ENCODE measurements at places on chromosomes 6 and 20.

GRCh38 chr6:154071236-154071635 is 32.2 kb downstream of the OPRM1 start:
- DNase-seq: no peak

DNA sequence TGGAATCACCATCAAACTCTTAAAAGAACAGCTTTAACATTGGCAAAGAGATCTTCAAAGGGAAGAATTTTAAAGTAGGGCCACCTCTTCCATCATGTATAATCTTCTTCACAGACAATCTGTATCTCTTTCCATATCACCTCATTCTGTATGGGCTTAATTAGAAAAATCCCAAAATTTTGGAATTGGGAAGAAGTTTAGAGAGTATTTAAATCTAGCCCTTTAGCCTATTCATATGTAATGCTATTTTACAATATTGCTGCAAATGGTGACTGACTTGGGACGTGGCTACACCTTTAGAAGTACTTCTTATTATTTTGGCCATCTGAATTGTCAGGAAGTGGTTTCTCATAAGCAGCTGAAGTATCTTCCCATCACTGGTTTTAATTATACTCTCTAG is 474.3 kb downstream of the RFPL4B start:
- no peak for DNase-seq

DNA sequence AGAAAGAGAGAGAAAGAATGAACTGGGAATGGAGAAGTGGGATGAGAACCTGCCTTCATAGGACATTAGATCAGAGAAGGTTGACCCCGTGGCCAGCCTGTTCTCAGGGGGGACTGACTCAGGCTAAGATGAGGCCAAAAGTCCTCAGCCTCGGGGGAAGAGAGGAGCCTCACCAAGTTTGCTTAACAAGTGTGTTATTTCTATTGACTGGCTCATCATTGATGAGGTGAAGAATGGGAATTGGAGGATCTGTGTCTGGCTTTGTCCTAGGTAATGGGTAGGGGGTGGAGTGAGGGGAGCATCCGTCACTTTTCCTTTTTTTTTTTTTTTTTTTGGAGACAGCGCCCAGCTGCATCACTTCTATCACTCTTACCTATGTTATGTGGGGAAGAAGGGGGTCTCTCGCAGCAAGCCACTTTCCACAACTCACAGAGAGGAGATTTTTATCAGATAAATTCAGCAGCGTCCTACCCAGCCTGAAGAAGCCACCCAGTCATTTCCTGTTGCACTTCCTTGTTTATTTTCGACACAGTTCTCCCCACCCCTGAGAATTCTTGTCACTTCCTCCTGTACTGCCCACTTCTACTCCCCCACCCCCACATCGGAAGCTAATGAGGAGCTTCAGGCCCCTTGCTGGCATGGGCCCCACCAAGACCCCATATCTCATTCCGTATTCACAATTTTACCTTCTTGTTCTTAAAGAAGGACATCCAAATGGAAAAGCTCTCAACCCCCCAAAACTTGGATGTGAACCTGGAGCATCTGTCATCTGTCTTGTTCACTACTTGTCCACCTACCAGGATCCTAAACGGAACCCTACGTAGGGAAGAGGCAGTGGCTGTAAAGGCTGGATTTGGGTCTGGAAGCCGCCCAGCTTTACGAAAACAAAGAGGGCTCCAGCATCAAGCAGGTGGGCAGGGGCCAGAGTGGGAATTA is 2.8 kb upstream of the RNASET2 start:
- peak; percentile 85 for DNase-seq

- no peak for DNase-seq
Measured at GRCh38 chr20:18624948-18625347, 37.1 kb downstream of the DTD1 start.

DNA sequence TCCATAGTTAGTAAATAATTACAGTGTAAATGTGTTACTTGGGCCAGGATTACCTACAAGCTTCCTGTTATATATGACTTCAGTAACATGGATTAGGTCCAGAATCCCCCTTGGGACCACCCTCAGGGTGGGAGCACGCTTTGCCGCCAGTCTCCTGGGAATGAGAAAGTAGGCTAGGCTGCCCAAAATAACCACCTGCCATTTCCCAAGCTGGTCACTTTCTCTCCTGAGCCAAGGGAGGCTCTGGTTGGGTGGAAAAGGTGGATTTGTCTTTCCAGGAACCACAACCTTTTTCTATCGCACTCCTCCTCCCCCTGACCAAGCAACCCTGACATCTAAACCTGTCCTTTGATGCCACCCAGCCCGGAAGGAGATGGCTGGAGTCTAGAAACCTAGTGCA is 9.6 kb upstream of the RIMS4 start:
- DNase-seq: no peak

DNA sequence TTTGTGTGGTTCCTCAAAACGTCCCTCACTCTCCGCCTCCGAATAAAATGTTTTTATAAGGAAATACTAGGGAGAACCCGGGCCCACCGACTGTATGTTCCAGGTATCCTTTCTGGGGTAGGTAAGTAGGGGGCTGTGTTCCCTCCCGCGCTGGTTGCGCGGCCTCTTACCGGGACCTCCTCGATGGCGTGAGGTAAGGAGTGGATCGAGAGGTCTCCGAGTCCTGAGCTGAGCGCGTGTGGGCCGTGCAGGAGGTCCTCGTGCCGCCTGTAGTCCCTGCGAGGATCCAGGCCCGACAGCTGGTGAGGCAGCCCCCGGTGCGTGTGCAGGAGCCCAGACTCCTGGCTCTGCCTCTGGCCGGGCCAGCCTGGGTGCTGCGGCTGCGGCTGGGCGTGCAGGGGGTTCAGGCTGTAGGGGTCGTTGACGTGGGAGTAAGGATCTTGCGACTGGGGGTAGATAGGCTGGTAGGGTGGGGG is 5.1 kb downstream of the TFAP2A start:
- no peak for DNase-seq

DNA sequence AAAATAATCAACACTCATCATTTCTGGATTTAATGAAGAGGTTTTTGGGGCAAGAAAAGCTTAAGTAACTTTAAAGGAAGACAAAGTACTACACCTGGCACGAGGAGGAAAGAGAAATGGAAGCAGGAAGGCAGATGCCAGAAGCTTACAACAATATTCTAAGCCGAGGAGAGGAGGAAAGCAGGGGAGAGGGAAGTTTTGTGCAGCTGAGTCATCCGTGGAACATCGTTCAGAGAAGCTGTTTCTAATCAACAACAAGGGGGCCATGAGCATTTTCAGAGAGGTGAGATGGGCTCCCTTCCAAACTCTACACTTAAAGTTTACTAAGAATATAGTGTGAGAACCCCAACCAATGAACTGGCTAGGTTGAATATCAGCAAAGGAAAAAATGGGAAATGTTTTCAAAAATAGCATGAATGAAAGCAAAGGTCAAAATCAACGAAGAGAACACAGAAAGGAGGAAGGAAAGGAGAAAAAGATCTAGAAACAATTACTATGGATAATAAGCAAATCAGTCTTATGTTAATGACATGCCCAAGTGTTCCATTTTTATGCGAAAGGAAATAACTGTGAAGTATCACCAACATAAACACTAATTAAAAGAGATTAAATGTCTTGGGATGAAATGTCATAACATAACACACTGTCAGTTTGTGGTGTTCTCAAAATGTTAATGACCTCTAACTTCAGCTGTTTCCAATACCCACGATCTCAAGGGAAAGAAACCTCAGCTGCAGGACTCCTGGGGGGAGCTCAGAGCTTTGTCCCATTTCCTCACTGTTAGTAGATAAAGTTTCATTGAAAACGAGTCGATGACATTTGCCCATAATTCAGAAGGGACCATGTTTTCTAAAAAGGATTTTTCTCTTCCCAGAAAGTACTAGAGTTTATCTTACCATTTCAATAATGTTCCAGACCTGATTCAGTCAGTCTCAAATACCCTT is 203.4 kb upstream of the STXBP5 start:
- peak; percentile 54 for DNase-seq

DNA sequence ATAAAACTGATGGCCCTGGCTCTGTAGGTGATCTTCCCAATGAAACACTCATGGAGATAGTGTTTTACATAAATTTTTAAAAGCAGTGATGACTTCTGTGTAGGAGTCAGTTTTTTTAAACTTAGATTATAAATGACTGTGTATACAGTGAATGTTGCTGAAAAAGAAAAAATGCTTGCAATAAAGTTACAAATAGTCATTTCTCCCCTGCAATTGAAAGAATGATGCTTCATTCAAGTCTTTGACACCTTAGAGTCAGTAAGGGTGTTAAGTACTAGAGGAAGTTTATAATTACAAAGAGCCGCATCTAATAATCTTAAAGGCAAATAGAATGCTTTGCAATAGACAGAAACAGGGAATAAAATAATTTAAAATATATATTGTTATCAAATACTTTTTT is 27.6 kb downstream of the ZNF292 start:
- no peak for DNase-seq

DNA sequence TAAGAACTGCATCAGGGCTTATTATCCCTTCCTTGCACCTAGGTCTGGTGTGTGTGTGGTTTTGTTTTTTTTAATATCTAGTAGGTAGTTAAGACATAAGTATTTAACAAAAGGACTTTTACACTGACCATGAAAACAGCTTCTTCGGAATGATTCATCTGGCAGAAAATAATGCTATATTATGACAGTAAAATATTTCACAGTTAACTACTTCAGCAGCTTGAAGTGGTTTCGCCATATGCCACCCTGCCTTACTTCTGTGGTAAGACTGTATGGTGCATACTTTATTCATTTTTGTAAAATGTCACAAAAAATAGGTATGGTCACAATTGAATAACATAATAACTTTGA is 858 bp upstream of the PTPRK start:
- DNase-seq: no peak

DNA sequence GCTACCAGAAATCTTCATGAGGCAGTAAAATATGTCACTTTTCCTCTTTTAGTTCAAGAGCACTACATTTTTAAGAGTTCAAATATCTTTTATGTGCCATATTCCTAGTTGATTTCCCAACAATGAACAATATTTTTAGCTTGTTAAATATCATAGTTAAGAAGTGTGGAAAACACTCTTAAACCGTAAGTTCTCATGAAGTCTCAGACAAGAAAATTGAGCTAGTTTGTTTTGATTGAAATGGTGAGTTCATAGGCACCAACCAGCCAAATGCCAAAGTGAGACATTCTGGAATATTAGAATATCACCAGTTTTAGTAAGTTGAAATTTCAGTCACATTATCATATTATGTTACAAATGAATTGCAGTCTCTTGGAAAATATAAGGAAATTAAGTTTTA is 277.2 kb upstream of the HSF2 start:
- DNase-seq: no peak

GRCh38 chr20:35363190-35363589 is 48.6 kb downstream of the UQCC1 start:
- DNase-seq: no peak

DNA sequence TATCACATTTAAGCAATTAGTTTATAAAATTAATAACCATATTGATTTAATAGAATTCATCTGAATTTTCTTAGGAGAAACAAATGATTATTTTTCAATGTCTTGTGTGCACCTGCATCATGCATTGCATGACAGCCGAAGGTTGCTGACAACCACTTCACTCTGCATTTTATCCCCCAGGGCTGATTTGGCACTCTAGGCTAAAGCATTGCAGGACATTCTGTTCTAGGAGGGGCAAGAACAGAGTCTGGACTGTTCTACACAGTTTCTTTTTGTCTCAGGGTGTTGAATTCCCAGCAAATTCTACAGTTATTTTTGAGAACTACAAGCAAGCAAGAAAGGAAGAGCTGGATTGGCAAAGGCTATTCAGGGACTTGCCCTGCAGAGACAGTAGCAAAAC is 570.4 kb upstream of the EYS start:
- DNase-seq: no peak

GRCh38 chr20:59441860-59442810 is 141.7 kb downstream of the EDN3 start:
- DNase-seq: no peak

- no peak for DNase-seq
Measured at GRCh38 chr20:62921119-62921687, 5.1 kb downstream of the DIDO1 start.

DNA sequence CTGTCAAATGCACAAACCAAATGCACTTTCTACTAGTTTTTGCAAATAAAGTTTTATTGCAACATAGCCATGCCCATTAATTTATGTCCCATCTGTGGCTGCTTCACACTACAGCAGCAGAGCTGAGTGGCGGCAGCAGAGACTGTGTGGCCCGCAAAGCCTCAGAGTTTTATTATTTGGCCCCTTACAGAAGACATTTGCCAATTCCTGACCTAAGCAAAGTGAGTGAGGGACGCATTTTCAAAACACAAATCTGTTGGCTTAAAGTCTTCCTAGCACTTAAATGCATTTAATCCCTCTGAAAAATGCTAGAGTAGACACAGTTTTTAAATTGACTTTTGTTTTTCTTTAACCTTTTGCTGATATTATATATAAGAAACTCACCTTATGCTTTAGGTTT is 126.4 kb downstream of the PHACTR3 start:
- no peak for DNase-seq

Data from bone marrow (tissue), 2 donors.